ENCODE measurements at places on chromosomes 3 and 15. TPM values are rescaled to one million over a fixed set of nuclear protein-coding genes. Genes with fewer than 3 reads are reported as not detected.

- DNase-seq = no peak
These were observed 9.5 kb downstream of the IFT122 start for GRCh38 chr3:129449279-129450115.

DNA sequence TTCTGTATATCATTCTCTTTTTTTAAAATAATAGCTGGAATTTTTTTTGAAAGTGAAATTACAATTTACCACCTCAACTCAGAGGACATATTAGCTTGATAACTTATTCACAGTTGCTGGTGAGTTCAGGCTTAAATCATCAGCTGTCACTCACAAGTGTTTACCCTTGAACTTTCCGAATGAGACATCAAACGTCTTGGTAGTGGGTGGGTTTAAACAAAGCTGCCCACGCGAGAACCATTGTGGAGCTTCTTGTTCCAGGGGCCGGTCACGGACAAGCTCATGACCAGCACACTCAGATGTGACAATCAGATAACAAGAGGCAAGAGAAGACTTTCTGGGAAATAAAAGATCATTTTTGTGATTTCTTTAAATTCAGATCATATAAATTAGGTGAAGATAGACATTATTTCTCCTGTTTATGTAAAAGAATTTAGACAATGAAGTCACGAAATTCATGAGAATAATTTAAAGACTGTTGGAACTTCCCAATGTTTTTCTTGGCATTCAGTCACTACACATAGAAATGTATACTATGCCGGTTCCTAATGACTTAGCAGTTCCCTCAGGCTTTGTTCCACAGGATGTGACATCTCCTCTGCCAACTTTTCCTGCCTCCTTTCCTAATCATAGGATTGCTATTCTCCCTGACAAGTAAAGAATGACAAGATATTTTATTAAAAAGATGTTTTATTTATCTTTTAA lies 29.3 kb downstream of the BTD start:
- no peak for DNase-seq

- no peak for DNase-seq
These were observed 168.2 kb downstream of the ECT2 start for GRCh38 chr3:172918568-172919296.

GRCh38 chr15:54307252-54307902 lies 329.1 kb downstream of the UNC13C start:
- no peak for DNase-seq

GRCh38 chr15:85852969-85853368 lies 58.2 kb upstream of the KLHL25 start:
- no peak for DNase-seq

GRCh38 chr3:196142202-196142956 lies 60.5 kb upstream of the TFRC start:
- no peak for DNase-seq

- DNase-seq = peak; percentile 74
These were observed 153.6 kb downstream of the TNIK start for GRCh38 chr3:171306631-171307030.

- DNase-seq = no peak
These were observed 416.9 kb downstream of the FOXP1 start for GRCh38 chr3:71166339-71167240.

- DNase-seq = no peak
These were observed 58.1 kb upstream of the FOXP1 start for GRCh38 chr3:71641674-71642073.

GRCh38 chr3:58178528-58179234 lies 32.1 kb downstream of the DNASE1L3 start:
- DNase-seq = no peak

DNA sequence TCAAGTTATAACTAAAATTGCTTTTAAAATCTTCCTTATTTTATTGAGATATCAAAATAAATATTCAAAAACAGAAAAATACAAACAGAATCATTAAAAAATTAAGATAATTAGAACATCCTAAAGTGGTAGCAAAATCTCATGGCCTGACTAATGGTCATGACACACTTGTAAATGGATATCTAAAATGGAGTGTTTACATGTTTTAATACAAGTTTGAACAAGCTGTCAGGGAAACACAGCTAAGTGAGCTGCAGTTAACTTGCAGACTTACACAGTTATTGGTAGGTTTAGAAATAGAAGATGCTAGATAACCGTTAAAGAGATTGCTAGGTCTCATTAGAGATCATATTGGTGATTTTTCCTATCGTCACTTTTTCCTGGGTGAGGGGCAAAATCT lies 242.3 kb downstream of the LPP start:
- no peak for DNase-seq

DNA sequence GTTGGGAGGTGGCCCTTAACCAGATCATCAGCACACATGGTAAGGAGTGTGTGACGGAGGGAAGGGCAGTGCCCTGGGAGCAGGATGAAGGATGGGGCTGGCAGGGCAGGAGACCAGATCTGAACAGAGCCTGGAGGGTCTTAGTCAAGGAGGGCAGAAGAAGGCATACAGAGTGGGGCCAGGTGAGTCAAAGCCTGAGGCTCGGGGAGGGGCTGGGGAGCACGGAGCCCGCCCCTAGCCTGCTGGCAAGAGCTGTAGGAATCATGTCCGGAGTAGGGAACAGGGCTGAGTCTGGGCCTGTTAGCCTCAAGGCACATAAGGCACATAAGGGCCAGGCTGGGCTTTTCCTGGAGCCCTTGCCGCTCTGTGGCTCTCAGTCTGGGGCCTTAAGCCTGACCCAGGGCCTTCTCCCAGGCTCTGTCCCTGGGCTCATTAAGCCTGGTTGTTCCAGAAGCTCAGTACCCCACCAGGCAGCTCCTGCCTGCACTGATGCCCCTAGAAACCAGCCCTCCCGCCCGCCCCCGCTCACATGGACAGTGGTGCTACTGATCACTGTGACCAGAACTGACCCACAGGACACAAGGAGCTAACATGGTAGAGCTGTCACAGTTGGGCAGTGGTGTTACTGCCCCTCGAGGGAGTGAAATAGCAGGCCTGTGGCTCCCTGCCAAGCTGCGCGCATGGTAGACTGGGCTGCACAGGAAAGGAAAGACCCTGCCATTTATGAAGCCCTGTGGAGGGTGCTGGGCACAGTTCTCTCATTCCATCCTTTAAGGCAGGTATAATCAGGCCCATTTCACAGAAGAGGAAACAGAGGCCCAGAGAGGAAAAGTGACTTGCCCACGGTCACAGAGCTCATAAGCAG lies 14.6 kb downstream of the ISG20 start:
- DNase-seq = no peak

GRCh38 chr15:67110958-67111864 lies 45.8 kb downstream of the SMAD3 start:
- DNase-seq = no peak

DNA sequence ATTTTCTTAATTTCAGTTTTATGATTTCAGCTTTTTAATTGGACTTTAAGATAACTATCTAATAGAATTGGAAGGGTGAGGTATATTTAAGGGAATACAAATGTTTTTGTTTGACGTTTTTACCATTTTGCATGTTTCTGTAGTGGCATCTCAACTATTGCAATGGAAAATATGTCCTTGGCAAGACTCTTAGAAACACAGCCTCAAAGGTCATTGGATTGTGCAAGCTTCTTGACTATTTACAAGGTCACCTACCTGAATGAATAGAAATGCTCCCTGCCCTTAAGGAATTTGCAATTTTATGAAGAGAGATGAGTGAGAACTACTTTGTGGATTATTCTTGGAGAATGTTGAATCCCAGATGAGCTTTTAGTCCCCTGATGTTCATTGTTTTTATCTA lies 43.1 kb downstream of the ITPR1 start:
- DNase-seq = no peak

- no peak for DNase-seq
These were observed 21.3 kb upstream of the EHD4 start for GRCh38 chr15:41993472-41994170.

DNA sequence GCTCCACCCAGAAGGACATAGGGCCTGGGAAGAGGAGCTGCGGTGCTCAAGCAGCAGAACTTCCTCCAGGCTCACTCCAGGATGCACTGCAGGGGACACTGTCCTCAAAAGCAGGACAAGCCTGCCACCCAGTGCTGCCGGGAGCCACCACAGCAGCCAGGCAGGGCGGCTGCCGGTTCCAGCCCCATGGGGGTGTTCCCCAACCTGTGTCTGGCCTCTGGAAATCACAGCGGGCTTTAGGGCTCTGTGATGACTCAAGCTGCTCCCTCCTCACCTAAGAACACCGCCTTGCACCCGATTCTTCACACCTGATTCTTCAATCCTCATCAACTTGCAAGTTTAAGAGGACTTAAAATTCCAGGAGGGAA lies 71.9 kb upstream of the SLC6A11 start:
- DNase-seq = no peak

GRCh38 chr15:34729886-34730285 lies 24.9 kb downstream of the GJD2 start:
- DNase-seq = no peak

DNA sequence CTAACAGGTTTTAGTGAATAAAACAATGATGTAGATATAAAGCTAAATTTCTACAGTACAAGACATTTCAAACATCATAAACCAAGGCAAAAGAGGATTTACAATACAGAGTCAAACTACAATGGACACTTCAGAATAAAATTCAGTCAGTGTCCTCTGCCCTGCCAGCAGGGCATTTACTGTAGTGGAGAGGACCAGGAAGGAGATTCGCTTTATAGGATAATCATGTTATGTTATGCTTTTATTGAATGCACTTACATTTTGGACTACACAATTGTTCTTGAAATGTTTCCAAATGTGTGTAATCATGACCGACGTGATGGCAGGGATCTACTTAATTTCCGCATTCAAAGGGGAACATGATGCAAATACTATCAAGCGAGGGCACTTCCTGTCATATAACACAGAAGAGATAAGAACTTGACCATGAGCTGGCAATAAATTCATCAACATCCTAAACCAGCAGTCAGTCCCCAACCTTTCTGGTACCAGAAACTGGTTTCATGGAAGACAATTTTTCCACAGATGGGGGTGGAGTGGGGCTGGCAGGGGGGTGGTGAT lies 925.6 kb downstream of the FHIT start:
- no peak for DNase-seq

- DNase-seq = no peak
These were observed 322.4 kb upstream of the SLCO3A1 start for GRCh38 chr15:91530956-91531582.

DNA sequence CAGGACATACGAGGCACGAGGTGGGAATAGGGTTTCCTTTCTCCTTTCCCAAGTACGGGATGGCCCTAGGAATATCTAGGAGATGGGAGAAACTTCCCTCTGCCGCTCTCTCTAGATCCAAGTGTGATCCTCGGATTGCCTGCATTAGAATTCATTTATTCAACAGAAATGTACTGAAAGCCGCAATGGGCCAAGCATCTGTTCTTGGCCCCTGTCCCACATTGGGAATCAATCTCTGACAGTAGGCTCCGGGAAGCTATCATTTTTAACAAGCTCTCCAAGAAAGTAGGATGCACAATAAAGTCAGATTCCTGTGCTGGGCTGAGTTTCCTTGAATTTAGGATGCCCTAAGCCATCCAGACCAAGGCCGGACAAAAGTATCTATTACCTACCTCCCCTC lies 37.2 kb upstream of the CA12 start:
- no peak for DNase-seq

DNA sequence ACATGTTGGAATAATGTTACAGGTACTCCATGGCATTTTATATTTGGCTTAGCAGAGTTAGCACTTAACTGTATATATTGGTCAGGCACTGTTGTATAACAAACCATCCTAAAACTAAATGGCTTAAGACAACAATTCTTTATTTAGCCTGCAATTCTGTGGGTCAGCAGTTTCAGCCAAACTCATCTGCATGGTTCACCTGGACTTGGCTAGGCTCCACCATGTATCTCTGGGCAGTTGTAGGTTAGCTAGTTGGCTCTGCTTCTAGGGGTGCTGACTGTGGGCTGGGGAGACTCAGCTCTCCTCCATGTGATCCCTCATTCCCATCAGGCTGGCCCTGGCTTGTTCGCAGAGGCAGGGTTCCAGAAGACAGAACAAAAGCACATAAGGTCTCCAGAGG lies 34.4 kb downstream of the RARB start:
- no peak for DNase-seq

PAK6 gene
- total RNA-seq = 9.7 TPM

CFAP91 gene
- total RNA-seq = 0.75 TPM

SH3BP5 gene
- 10.4 TPM for total RNA-seq

NANOGP8 gene
- total RNA-seq = not detected

MNS1 gene
- 0.94 TPM for total RNA-seq

GABRB3 gene
- total RNA-seq = 1.6 TPM

SLC6A6 gene
- total RNA-seq = 13.5 TPM

CYP1A2 gene
- not detected for total RNA-seq

MUSTN1 gene
- 17.8 TPM for total RNA-seq

USP13 gene
- total RNA-seq = 128 TPM

CYP11A1 gene
- total RNA-seq = 0.51 TPM

ALS2CL gene
- 37.0 TPM for total RNA-seq

Data from Right ventricle myocardium superior (tissue), 1 donor.